ENCODE measurements at places on chromosomes 6 and 20.

DNA sequence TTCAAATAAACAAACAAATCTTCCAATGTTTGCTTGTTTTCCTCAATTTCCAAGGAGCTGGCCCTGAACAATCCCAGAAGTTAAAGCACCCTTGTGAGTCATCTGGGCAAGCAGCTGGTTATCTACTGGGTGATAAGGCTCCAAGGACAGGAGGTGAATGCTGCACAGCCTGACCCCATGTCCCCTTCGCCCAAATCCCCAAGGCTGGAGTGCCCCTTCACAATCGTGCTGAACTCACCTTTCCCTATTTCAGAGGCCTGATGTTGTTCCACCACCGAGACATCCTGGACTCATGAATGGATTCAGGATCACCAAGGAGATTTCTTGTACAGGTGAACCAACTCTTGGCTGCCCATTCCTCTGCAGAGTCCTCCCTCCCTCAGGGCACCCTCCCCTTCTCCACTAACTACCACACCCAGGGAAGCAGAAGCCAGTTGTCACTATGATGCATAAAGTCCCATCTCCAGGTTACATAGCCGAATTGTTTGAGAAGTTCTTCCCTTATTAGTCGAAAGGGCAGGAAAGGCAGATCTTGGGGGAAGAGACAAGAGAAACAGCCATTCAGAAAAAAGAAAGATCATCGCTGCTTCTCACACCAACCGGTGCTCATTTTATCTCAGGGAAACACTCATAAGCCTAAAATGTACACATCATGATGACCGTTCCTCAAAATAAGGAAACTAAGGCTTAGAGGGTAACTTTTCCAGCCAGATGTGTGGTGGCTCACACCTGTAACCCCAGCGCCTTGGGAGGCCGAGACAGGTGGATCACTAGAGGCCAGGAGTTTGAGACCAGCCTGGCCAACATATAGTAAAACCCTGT is 138.8 kb upstream of the RREB1 start:
- DNase-seq, result no peak

- DNase-seq, result no peak
These were observed 73.8 kb upstream of the ECI2 start for GRCh38 chr6:4209196-4209595.

GRCh38 chr6:156955494-156956183 is 178.5 kb downstream of the ARID1B start:
- DNase-seq, result no peak

DNA sequence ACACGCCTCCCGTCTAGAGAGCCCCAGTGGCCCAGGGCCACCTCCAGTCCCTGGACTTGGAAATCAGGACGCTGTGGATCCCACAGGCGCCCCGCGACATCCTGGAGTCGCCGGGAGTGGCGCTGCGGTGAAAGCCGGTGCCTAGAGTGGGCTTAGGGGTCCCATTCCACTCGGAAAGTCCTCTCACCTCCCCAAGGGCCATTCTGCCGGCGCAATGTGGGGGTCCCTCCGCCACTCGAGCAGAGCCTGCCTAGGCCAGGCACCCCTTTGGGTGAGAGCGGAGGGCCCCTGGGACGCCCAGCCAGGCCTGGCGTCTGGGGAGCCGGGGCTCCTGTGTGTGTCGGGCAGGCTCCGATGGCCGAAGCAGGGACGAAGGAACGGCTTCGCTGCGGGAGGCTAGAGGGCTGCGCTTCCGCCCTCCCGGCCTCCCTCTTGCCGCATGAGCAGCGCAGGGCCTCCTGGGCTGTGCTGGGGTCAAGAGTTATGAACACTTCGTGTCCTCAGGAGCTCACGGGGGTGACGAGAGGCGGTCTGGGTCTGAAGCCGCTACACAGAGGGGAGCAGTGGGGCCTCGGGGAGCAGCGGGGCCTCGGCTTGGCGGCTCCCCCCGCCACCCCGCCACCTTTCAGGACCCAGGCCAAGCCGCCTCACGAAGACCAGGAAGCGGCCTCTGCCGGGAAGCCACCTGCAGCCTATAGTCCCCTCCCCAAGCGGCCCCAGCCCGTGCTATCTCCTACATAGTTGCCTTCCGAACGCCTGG is 13.6 kb downstream of the POU3F2 start:
- no peak for DNase-seq

- DNase-seq, result no peak
These were observed 144.6 kb downstream of the UST start for GRCh38 chr6:148891405-148891783.

GRCh38 chr6:43988801-43989200 is 138.5 kb downstream of the MRPL14 start:
- DNase-seq, result no peak

DNA sequence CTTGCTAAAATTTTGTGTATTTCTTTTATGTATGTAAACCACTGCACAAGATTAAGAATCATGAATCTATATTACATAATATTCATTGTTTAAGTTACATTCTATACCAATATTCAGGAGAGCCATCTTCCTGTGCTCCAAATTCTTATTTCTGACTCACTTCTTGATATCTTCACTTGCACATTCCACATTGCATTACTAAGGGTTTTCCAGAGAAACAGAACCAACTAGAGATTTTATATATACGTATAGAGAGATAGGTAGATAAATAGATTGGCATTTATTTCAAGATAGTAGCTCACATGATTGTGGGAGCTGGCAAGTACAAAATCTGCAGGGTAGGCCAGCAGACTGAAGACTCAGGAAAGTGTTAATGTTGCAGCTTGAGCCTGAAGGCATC is 222.2 kb upstream of the PRSS16 start:
- DNase-seq, result no peak

- no peak for DNase-seq
These were observed 577 bp downstream of the SASH1 start for GRCh38 chr6:148343047-148343782.

DNA sequence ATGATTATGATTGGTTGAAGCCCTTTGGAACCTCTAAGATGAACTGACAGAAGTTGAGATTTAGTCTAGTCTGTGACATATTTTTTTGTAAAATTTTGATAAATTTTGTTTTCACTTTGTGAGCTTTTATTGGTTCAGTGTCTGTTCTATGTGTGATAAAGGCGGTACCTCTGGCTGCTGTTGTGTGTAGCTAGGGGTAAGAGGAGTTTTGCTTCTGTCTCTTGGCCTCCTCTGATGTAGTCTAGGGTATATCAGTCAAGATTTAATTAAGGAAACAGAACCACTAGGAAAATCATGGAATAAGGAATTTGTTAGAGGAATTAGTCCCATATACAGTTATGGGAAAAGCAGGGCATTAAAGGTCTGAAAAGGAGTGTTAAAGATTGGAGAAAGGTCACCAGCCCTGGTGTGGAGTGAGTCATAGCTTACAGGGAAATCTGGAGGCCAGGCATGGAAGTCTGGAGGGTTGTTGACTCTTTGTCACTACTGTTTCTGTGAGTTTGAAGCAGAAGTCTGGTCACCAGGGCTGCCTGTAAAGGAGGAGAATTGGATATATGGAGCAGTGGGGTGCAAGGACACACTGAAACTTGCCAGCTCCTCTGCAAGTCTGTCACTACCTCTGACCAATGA is 28.5 kb downstream of the CDC5L start:
- no peak for DNase-seq

- DNase-seq, result no peak
These were observed 49.1 kb downstream of the FGD2 start for GRCh38 chr6:37054580-37054979.

GRCh38 chr6:31559958-31560696 is 12.0 kb upstream of the LTA start:
- DNase-seq, result no peak

DNA sequence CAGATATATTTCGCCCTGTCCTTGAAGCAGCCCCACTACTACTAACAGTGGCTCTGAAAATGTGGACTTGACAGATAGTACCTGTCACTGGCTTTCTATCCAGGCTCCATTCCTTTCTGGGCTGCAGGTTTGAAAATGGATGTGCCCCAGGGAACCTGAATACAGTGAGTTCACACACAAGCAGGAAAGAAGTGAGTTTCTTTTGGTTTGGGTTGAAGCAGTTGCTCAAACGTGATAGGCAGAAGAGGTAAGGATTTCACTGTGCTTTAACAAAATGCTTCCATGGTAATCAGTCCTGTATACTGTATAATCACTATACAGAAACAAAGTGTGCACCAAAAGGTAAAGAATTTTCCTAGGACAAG is 382.9 kb downstream of the PRKN start:
- DNase-seq, result no peak

- DNase-seq, result no peak
These were observed 159.3 kb upstream of the MARCKS start for GRCh38 chr6:113697632-113698410.

- DNase-seq, result no peak
These were observed 18.2 kb downstream of the HCK start for GRCh38 chr20:32070282-32070681.

- no peak for DNase-seq
These were observed 92.9 kb downstream of the FOXC1 start for GRCh38 chr6:1702580-1703051.

GRCh38 chr6:143149771-143150170 is 89.1 kb downstream of the AIG1 start:
- no peak for DNase-seq

DNA sequence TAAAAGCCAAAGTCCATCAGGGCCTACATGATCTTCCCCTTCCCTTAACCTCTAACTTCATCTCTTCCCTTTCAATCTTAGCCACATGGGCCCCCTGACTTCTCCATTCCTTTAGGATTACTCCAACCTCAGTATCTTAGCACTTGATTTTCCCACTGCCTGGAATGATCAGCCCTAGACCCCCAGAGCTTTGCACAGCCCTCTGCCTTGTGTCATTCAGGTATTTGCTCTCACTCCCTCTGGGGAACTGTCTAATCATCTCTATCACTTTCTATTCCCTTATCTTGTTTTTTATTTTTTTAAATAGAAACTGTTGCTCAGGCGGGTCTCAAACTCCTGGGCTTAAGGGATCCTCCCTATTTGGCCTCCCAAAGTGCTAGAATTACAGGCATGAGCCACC is 13.3 kb upstream of the ZNFX1 start:
- no peak for DNase-seq

- no peak for DNase-seq
These were observed at the start of gene CFB for GRCh38 chr6:31945507-31946369. Gene CFB, plus strand, starts transcription at chr6:31946095. Its CDS starts 127 bp downstream, at chr6:31946222.

DNA sequence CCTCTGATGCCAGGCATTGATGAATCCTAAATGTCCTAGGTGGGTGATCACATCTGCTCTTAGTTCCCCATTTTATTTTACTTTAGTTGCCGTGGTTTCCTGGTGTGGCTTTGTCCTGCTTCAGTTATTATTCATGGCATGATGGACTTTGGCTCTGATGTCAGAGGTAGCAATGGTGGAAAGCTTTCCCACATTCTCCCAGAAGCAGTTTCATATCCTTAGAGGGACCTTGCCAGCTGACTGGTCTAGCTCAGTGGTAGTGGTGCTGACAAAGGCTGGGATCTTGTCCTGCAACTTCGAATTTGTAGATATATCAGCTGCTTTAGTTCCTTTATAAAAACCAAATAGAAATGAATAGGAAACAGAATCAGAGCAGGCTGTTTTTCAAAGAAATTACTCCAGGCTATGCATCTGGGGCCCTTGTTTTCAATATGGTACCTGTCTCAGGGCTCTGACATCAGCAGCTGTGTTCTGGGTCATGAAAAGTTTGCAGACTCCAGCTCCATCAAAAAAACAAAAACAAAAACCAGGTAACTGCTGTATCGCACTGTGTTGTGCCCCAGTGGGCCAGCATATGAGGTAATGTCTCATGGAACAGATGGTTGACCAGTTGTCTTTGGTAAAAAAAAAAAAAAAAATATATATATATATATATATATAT is 133.7 kb downstream of the PLCB4 start:
- no peak for DNase-seq

DNA sequence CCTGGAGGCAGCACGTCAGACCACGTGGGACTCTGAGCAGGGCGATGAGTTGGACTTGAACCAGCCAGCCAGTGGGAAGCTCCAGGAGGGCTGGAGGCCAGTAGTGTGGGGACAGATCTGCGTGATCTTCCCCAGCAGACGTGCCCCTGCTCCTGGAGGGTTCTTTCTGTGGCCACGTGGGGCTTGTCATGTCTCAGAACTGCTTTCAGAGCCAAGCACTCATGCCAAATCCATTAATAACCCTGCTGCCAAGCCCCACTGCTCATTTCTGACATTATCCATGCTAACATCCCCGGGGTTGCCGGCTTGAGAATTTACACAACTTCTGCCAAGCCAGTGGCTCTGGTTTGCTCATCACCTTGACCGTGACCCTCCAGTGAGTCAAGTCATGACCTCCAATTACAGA is 38.3 kb downstream of the SIRPA start:
- no peak for DNase-seq

All from stimulated activated CD4-positive, alpha-beta T cell treated with anti-CD3 and anti-CD28 coated beads, Interleukin-12 subunit alpha, Interleukin-12 subunit beta, amount 100 ng/mL, for 4 hours (primary cell).